Endodermal cell (in vitro differentiated cells): ENCODE measurements at places on chromosomes 3 and 15. TPM values are rescaled to one million over a fixed set of nuclear protein-coding genes. Genes with fewer than 3 reads are reported as not detected.

- H3K27me3 ChIP-seq, result no peaks in the 10 kb centered on the region
- H3K36me3 ChIP-seq, result no peaks in the 10 kb centered on the region
These were observed 35.7 kb downstream of the MECOM start for GRCh38 chr3:169627789-169628188.

The SPSB4 gene
- total RNA-seq, result 8.2 and 8.6 TPM in 2 replicates

- H3K27ac ChIP-seq, result no peak overlapping the region
- DNase-seq, result no peak
- H3K4me3 ChIP-seq, result no peak overlapping the region
- no peaks in the 10 kb centered on the region for H3K27me3 ChIP-seq
- no peaks in the 10 kb centered on the region for H3K4me1 ChIP-seq
These were observed 149.7 kb downstream of the THRB start for GRCh38 chr3:24344784-24345439.

DNA sequence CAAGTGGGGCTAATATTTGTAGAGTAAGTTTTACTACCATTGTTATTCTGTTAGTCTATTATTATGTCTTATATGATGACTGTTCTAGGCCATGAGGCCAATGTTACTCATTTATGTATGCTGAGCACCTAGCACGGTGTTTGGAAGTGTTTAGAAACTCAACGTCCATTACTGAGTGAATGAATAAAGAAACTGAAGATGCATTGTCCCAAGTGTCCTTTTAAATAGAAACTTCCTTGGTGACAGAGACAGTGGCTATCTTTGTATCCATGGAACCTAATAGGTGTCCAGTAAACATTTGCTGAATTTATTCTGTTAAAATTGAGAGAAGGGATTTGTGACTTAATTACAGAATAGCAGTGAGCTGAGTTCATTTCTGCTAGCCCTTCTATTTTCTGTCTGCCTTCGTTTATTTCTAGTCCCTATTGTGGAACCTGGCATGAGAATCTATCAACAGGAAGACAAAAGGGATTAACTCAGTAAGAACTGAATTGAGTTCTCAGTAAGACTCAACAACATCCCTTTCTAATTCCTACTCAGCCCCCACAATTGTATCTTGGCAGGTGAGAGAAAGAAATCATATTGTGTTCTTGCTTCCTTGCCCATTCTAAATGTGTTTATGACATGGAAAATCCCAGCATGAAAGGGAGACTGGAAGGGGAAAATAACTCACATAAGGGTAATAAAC is 246.6 kb upstream of the LRRC3B start:
- DNase-seq, result no peak
- H3K27ac ChIP-seq, result no peak overlapping the region
- H3K4me3 ChIP-seq, result no peak overlapping the region

DNA sequence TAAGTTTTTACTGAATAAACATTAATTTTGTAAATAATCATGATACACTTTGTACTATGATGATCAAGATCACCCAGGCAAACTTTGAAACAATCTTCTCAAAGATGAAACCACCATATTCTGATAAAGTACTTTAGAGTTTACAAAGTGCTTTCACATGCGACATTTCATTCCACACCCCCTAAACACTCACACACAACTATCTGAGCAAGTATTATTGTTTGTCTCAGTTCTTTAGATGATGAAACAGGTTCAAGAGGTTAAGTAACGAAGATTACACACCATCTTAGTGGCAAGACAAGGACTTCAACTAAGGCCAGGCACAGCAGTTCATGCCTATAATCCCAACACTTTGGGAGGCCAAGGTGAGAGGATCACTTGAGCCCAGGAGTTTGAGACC is 37.6 kb downstream of the ZNF148 start:
- H3K4me3 ChIP-seq, result no peak overlapping the region
- peaks cover 12% of the 10 kb centered on the region for H3K36me3 ChIP-seq
- H3K4me1 ChIP-seq, result no peaks in the 10 kb centered on the region
- DNase-seq, result no peak

- H3K4me3 ChIP-seq, result no peak overlapping the region
- no peak for DNase-seq
- H3K27ac ChIP-seq, result no peak overlapping the region
- H3K36me3 ChIP-seq, result no peaks in the 10 kb centered on the region
These were observed 374.5 kb downstream of the IL20RB start for GRCh38 chr3:137332297-137332696.
